ENCODE measurements at places on chromosomes 12 and 14.

- DNase-seq = no peak
Observed at GRCh38 chr14:98955036-98955740, 316.8 kb downstream of the BCL11B start.

- DNase-seq = no peak
Observed at GRCh38 chr12:15933751-15934150, 22.6 kb downstream of the DERA start.

DNA sequence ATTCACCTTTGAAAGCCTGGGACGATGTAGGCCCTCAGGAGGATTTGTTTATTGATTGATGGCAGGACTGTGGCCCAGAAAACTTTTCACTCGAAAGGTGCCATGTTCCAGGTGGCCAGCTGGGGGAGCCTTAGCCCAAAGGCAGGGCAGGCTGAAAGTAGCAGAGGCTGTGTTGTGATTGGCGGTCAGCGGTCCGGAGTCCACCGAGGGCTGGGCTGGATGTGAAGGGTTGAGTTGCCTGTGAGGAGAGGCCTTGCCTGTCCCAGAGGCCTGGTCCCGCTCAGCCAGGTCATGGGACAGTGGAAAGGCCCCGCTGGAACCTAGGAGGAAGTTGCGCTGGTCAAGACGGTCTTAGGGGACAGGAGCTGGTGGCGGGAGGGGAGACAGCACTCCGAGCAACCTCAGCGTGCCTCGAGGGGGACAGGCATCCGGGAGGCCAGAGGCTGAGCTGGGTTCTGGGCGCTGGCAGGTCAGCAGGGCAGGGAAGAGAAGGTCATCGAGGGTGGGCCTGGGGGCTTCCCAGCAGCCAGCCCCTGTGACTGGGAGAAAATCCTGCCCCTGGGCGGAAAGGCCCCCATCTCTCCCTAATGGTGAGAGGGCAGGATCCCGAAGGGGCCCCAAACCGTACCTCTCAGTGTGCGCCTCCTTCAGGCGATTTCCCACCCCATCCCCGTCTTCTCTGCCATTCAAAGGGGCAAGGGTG, 26.3 kb downstream of the CMA1 start:
- DNase-seq = peak; percentile 62

DNA sequence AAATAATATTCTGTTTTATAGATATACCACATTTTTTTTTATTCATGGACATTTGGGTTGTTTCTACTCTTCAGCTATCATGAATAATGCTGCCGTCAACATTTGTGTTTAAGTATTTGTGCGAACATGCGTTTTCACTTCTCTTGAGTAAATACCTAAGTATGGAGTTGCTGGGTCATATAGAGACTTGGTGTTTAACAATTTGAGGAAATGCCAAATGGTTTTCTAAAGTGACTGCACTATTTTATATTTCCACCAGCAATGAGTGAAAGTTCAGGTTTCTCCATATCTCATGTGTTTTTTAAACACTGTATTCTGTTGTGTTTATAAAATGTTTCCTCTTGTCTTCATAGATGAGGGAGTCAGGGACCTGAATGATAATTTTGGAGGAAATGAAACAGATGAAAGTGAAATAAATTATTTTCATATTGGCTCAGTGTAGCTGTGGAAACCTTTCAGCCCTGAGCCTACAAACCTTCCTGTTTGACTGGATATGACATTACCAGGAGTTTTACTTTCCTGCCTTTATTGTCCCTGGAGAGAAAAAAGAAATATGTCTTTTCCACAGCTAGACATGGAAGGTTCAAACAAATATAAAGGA, 26.3 kb downstream of the DAAM1 start:
- no peak for DNase-seq

- no peak for DNase-seq
Observed at GRCh38 chr14:93857081-93857480, 68.8 kb upstream of the PRIMA1 start.

- no peak for DNase-seq
Observed at GRCh38 chr14:37447883-37448391, 147.1 kb downstream of the FOXA1 start.

GRCh38 chr12:88703790-88704189, 123.5 kb upstream of the KITLG start:
- no peak for DNase-seq

DNA sequence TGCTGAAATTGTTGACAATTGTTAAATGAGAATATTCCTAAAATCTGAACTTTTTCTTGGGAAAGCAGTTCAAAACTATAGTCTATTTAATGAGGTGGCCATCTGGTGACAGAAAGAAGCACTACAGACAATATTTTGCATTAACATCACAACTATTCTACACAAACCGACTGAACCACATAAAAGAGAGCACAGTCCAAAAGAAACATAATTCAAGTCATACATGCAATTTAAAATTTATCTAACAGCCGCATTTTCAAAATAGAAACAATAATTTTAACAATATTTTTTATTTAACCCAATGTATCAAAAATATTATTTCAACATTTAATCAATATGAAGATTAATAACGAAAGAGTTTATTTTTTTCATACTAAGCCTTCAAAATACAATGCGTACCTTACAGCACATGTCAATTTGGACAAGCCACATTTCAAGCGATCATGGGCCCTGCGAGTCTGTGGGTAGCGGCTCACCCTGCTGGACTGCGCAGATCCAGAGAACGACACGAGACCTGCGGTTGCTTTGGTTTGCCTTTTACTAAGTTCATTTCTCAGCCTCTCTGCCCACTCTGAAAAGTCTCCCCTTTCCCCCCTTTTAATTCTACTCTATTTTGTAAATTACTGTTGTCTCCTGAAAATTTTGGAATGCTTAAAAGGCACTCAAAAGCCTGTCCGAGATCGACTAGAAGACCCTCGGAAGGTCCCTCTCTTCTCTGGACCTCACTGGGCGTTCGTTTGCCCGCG, 947 bp upstream of the LRRC9 start:
- DNase-seq = peak; percentile 29

- DNase-seq = no peak
Observed at GRCh38 chr14:61346793-61347192, 25.4 kb downstream of the PRKCH start.

DNA sequence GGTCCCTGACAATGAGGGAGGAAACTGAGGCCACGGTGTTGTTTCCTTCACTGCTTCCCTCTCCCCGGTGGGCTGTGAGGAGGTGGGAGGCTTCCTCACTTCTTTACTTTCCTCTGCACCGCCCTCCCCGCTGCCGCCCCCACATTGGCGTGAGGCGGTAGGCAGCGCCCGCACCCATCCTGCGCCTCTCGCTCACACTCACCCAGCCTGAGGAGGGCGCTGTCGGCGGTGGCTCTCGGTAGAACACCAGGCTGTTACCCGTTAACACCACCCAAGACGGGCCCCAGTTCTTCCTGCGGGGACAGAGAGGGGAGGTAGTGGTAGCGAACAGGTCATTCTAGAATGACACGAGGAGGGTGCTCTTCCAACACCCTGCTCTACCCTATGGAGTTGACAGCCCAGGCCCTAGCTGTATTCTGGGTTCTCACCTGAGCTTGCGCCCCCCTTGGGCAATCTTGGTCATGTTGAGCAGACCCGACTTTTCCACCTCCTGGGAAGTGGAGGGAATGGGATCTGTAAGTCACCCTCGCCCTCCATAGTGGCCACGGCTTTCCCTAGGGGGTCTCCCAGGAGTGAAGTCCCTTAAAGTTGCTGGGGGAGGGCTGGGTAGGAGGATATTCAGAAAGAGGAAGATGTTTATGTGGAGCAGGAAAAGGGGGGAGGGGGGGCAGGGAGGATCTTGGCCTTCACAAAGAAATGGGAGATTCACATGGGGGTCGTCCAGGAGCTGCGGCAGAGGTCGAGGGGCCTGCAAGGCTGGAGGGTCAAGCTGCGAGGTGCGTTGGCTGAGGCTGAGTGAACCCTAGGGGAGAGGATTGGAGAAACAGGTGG, 3.3 kb downstream of the ARHGAP9 start:
- no peak for DNase-seq

GRCh38 chr14:75714991-75715390, 53.9 kb downstream of the TTLL5 start:
- no peak for DNase-seq

DNA sequence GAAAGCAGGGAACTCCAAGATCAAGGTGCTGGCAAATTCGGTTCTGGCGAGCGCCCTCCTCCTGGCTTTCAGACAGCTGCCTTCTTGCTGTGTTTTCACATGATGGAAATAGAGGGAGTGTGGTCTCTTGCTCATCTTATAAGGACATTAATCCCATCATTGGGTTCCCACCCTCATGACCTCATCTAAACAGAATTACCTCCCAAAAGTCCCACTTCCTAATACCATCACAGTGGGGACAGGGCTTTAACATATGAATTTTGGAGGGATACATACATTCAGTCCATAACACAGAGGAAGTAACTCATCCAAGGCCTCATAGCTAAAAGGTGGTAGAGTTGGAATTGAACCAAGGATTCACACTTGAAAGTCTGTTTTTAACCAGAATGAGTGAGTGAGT, 28.6 kb downstream of the DYRK2 start:
- DNase-seq = no peak

GRCh38 chr12:121465921-121466793, 66.2 kb downstream of the RNF34 start:
- no peak for DNase-seq

All from 8988T (cell line).